K562 (cell line): ENCODE measurements at places on chromosomes 4 and X.

DNA sequence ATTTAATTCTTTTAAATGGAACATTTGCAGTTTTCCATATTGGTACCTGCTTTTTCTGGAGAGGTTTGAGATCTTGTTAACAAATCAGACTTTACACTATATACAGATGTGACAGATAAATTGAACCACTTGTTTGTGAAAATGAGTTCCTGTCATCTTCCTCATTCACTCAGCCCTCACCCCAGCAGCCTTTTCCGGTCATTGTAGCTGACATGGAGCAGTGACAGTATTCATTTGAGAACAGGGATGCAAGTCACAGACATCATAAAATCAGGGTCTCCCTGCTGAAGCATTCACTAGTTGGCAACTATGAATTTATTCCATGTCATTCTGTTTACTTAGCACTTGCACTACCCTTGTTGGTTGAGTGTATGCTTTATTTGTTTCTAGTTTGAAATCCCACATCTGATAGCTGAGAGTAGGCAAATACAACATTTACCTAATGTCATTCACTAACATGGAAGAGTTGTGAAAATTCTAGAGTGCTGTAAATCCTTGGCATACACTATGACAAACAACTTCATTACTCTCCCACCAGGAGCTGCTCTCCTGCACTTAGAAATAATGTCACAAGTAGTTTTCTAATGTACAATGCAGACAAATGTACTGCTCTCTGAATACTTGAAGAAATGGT is 78.9 kb downstream of the UGT8 start:
- H3K27me3 ChIP-seq: no peaks in the 10 kb centered on the region
- no peaks in the 10 kb centered on the region for H3K36me3 ChIP-seq
- H3K4me3 ChIP-seq: no peak overlapping the region
- H3K27ac ChIP-seq: no peak overlapping the region
- no peak for DNase-seq
- H3K4me1 ChIP-seq: no peaks in the 10 kb centered on the region

GRCh38 chrX:44906041-44906440 is 33.1 kb downstream of the KDM6A start:
- H3K4me1 ChIP-seq: peaks cover 50% of the 10 kb centered on the region
- no peak for DNase-seq
- H3K4me3 ChIP-seq: no peak overlapping the region
- no peaks in the 10 kb centered on the region for H3K27me3 ChIP-seq
- no peaks in the 10 kb centered on the region for H3K36me3 ChIP-seq

DNA sequence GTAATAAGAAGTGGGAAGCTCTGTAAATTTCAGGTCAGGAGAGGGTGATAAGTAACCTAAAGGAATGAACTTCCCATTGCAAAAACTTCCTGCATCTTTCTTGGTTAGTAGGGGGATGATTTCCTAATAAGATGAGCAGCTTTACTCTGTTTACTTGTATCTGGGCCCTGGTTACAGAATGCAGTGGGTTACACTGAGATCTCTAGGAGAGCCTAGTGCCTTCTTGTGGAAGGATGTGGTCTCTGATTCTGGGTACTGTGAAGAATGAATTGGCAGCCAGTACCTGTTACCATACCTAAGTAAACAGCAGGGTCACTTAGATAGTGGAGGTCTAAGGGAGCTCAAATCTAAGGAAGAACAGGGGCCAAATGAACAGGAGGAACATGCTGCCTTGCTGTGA is 320.6 kb downstream of the ARHGAP10 start:
- no peaks in the 10 kb centered on the region for H3K4me1 ChIP-seq
- H3K36me3 ChIP-seq: no peaks in the 10 kb centered on the region

DNA sequence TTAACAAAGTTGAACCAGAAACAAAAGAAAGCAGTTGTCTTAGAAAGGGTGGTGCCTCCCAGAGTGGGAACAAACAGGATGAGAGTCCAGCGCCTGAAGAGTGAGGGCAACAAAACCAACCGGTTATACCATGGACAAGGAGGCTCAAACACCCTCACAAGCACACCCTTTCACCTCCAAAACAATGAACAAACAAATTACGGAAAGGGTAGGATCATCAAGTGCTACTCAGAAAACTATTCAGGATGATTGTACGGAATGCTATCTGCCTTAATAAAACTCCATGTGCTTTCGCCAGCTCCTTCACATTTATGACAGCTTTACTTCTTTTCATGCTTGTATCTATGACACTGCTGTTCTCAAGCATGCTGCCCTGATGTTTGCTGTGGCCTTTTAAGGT is 26.8 kb downstream of the SLC39A8 start:
- H3K4me3 ChIP-seq: no peak overlapping the region
- no peak overlapping the region for H3K27ac ChIP-seq
- no peak for DNase-seq
- no peaks in the 10 kb centered on the region for H3K27me3 ChIP-seq
- H3K4me1 ChIP-seq: peaks cover 2% of the 10 kb centered on the region; the same call in 1 of the 3 replicates

GRCh38 chrX:452598-452997 is 65.9 kb upstream of the PPP2R3B start:
- DNase-seq: no peak
- H3K27me3 ChIP-seq: no peaks in the 10 kb centered on the region
- H3K27ac ChIP-seq: no peak overlapping the region
- H3K4me3 ChIP-seq: no peak overlapping the region
- H3K4me1 ChIP-seq: no peaks in the 10 kb centered on the region

DNA sequence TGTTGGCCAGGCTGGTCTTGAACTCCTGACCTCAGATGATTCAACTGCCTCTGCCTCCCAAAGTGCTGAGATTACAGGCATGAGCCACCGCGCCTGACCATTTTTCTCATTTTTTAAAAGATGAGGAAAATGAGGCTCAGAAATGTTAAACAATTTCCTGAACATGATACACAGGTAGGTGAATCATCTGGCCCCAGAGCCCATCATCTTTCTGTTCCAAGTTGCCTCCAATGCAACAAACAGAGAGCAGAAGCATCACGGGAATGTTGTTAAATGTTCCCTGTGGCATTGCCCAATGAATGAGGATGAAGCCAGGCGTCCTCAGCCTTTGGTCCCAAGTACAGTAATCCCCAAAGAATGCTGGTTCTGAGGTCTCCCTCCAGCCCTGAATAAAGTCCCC is 31.3 kb upstream of the ANXA5 start:
- no peak overlapping the region for H3K4me3 ChIP-seq
- DNase-seq: no peak
- no peaks in the 10 kb centered on the region for H3K4me1 ChIP-seq
- peaks cover 15% of the 10 kb centered on the region; the same call in 1 of the 3 replicates for H3K27me3 ChIP-seq
- no peaks in the 10 kb centered on the region for H3K36me3 ChIP-seq

GRCh38 chr4:176259330-176260090 is 9.5 kb downstream of the ASB5 start:
- no peaks in the 10 kb centered on the region for H3K27me3 ChIP-seq
- no peak for DNase-seq
- H3K36me3 ChIP-seq: no peaks in the 10 kb centered on the region
- H3K4me3 ChIP-seq: no peak overlapping the region
- H3K4me1 ChIP-seq: no peaks in the 10 kb centered on the region

- no peak for DNase-seq
- H3K4me1 ChIP-seq: no peaks in the 10 kb centered on the region
- H3K27me3 ChIP-seq: no peaks in the 10 kb centered on the region
- H3K36me3 ChIP-seq: no peaks in the 10 kb centered on the region
- H3K27ac ChIP-seq: no peak overlapping the region
- H3K4me3 ChIP-seq: no peak overlapping the region
Observed at GRCh38 chr4:165680821-165681220, 192.2 kb upstream of the TLL1 start.

GRCh38 chr4:80206521-80207171 is 9.3 kb downstream of the PRDM8 start:
- peaks cover 6% of the 10 kb centered on the region; the same call in 1 of the 2 replicates for H3K4me1 ChIP-seq
- H3K27ac ChIP-seq: no peak overlapping the region
- no peak for DNase-seq
- H3K36me3 ChIP-seq: no peaks in the 10 kb centered on the region
